Left lung (tissue), 14 donors: ENCODE measurements at places on chromosomes 3 and 15. TPM values are rescaled to one million over a fixed set of nuclear protein-coding genes. Genes with fewer than 3 reads are reported as not detected.

Gene TSEN2
- 29.1 TPM for polyA plus RNA-seq

GRCh38 chr3:69300296-69300695 lies 85.6 kb downstream of the FRMD4B start:
- no peak for DNase-seq

DNA sequence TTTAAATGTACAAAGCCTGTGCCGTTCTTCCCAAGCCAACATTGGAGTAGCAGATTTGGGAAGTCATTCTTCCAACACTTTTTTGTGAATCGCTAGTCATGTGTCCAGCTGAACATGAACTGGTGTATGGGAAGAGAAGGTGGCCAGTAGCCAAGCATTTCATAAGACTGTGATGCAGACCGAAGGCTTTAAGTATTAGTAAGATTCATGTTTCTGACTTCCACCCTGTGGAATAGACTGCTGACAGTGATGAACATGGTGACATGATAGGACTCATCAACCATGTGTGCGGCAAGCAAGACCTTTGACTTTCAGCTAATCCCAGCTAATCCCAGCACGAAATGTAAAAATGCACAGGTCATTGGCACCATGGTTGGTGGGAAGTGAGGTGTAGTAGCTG lies 48.3 kb upstream of the THSD4 start:
- DNase-seq, result peak; percentile 42

DNA sequence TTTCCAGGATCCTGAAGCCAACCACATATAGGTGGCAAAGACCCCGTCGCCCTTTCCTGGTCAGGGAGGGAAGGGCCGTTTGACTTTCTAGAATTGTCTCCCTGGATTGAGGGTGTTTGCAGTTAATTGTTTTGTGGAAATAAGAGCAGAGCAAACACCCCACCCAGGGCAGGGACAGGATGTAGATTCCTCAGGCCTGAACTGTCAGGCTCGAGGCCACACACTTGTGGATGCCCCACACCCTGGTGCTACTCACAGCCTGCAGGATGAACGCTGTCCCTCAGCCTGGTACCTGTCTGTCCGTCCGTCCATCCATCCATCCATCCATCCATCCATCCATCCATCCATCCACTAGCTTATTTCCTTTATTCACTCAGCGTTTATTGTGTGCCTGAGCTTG lies 29.9 kb upstream of the FLNB start:
- DNase-seq, result no peak

GRCh38 chr15:31352339-31352751 lies 25.7 kb downstream of the KLF13 start:
- no peak for DNase-seq

DNA sequence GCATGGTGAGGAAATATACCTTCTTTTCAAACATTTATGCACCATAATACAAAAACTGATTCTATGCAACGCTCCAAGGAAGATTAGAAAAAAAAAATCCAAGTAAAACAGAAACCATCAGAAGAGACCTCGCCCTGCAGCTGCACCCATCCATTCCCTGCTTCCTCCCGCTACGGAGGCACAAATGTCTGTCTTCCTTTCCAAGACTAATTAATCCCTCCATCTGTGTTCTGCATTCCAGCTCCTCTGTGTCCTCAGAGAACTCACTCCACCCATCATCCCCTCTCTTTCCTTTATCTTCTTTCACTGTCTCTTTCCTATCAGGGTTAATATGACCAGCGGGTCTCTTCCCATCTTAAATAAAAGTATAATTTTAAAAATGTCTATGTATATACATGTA lies 196.1 kb downstream of the ADAMTSL3 start:
- no peak for DNase-seq

DNA sequence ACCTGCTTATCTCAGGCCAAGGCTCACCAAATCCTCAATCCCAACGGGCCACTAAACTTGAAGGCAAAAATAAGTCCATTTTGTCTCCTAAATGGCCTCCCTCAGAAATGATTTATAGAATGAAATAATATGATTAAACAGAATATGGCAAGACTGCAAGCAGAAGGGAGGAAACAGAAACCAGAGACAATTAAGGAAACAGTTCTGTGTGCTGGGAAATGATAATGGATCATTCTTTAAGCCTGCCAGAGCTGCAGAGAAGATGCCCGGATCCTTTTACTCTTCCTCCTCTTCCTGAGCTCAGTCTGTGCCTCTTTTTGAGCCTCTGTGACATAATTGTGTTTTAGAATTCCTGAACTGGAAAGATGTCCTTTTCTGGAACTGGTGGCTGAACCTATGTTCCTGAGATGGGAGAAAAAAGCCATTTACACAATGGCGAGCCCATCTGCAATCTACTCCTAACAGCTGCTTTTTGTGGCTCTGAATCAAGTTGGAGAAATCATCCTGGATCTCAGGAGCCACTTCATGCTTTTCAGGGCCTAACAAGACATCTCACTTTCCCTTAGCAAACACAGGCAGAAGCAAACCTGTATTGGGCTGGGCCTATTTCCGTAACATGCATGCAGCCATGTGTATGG lies 2.8 kb upstream of the ABHD2 start:
- DNase-seq, result no peak

- no peak for DNase-seq
Measured at GRCh38 chr3:70824773-70825172, 512.3 kb upstream of the MDFIC2 start.

DNA sequence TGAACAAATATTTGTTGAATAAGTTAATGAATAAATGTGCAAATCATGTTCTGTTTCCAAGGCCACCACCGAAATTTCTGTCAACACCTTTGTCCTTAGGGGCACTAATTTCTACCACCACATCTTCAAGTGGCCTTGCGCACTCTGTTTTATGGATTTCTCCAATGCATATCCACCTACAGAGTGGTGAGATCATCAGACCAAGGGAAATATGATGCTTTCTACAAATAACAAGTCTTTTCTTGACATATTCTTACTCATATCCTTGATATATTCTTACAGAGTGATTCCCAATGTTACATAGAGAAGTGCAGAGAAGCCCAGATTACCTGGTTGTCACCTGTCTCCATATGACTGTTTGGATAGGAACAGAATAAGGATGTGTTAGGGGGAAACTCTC lies 36.1 kb upstream of the TMCO5A start:
- DNase-seq, result no peak
